ENCODE measurements at places on chromosomes 7 and 10.

- no peak for DNase-seq
Measured at GRCh38 chr7:55230014-55230413, 135.1 kb upstream of the LANCL2 start.

DNA sequence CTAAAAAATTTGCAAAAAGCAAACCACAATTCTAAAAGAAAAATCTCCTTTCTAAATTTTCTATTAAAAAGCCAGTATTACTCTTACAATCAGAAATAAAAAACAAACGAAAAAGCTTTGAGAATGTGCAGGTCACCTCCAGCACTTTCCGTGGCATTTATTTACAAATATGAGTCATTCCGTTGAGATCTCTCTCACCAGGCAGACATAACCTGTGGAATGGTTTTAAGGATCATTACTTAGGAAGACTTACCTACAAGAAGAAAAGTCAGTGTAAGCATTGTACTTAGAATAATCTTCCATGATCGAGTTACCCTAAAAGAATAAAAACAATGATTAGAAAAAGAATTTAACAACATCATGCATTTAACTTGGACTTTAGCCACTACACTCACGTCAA, 3.3 kb downstream of the SUN3 start:
- DNase-seq, result no peak

DNA sequence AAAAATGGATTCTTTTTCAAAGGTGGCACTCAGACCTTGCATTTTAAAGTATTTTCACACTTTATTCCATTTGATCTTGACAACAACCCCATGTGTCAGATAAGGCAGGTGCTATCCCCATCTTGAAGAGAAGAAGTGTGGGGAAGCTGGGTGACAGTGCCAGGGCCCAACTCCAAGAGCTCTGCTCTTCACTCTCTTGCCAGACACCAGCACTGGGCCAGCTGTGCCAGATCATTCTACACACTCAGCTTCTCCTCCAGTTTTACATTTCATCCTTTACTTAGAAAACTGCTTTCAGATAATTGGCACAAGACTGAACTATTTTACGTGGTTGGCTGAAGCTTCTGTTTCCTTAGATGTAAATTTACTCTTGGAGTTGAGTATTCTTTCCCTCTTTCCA, 64.4 kb downstream of the ENO4 start:
- no peak for DNase-seq

GRCh38 chr7:18936265-18936664, 181.2 kb downstream of the TWIST1 start:
- DNase-seq, result no peak

DNA sequence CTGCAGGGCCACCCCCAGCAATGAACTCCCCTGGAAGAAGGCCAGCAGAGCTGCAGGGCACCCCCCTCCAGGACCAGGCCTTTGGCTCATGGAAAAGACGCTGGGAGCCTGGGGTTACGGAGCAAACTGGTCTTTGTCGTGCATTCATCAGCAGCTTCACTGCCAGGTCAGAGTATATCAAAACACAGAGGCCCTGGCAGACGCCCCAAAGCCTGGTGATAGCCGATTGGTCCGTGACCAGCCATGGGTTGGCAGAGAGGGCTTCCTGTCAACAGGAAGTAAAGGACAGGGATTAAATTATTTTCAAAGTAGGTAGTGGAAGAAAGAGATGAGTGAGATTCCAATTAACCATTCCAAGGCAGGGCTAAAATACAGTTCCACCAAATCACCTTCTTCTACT, 9.0 kb downstream of the PRKAG2 start:
- DNase-seq, result no peak

GRCh38 chr10:28880683-28880950, 203.3 kb downstream of the BAMBI start:
- DNase-seq, result no peak

GRCh38 chr7:86485827-86486226, 157.9 kb upstream of the GRM3 start:
- no peak for DNase-seq

GRCh38 chr7:1510780-1511154, 6.6 kb upstream of the INTS1 start:
- DNase-seq, result no peak

- DNase-seq, result no peak
Measured at GRCh38 chr7:360454-361100, 70.6 kb downstream of the FOXL3 start.

- DNase-seq, result peak; percentile 39
Measured at GRCh38 chr10:110138197-110138812, 69.1 kb upstream of the MXI1 start.

DNA sequence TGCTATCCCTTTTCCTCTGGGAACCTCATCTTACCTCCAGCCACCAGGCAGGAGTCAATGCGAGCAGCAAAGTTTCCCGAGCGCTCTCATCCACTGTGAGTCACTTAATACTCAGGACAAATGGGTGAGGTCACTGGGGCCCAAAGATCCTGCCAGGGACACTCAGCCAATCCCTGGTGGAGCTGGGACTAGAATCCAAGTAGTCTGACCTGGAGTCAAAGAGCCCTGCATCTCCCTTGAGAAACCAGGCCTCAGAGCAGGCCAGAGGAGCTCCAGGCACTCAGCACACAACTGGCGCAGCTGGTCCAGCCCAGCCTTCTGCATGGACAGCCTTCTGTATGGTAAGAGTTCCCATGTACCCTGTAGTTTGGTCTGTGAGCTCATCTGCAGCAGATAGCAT, 142.3 kb downstream of the MAPK8 start:
- DNase-seq, result no peak

DNA sequence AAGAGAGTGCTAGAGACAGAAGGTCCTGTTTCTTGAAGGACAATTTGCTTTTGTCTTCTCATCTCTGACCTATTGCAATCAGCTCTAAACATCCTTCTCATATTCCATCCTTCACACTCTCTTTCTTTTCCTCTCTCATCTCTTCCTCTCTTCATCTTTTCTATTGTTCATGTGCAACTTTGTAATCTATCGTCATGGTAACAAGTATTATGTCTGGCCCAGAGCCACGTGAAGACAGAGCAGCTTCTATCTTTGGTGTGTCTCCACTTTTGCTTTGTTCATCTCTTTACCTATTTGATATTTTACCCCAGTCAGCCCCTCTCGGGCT, 104.9 kb upstream of the ABCB5 start:
- DNase-seq, result no peak

GRCh38 chr7:90951986-90952954, 312.0 kb upstream of the FZD1 start:
- no peak for DNase-seq

DNA sequence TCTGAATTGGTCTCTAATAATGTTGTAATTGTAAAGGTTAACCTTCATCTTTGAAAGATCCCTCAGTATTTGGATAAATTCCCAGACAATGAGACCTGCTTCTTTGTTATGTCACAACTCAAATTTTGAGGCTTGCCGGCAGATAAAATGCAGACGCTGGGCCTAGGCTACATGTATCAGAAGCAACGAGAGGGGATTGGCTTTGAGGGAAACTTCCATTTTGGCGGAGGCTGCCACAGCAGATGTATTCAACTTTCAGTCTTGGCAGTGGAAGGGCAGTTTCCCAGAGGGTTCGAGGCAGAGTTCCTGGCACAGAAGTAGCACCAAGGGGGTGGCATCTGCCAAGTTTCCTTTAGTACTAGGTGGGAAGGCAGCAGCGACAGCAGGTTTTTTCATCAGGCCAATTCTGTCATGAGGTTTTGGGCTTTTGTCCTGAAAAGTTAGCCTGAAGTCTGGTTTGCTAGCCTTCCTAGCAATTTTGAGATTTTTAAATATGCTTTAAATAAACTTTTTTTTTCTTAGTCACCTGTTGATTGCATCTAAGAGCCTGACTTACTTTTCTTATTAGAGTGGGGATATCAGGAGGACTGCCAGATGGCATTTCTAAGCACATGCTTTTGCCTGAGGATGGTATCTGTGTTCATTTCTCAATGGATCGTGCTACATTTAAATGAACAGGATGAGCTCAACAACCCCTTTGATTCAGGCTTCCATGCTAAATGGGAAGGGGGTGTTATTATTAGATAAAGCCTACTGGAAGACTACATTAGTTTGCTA, 89.5 kb upstream of the FAM3C start:
- DNase-seq, result no peak

GRCh38 chr7:42283553-42283952, 46.5 kb upstream of the GLI3 start:
- DNase-seq, result no peak

GRCh38 chr10:44922021-44922420, 10.9 kb downstream of the TMEM72 start:
- DNase-seq, result no peak

DNA sequence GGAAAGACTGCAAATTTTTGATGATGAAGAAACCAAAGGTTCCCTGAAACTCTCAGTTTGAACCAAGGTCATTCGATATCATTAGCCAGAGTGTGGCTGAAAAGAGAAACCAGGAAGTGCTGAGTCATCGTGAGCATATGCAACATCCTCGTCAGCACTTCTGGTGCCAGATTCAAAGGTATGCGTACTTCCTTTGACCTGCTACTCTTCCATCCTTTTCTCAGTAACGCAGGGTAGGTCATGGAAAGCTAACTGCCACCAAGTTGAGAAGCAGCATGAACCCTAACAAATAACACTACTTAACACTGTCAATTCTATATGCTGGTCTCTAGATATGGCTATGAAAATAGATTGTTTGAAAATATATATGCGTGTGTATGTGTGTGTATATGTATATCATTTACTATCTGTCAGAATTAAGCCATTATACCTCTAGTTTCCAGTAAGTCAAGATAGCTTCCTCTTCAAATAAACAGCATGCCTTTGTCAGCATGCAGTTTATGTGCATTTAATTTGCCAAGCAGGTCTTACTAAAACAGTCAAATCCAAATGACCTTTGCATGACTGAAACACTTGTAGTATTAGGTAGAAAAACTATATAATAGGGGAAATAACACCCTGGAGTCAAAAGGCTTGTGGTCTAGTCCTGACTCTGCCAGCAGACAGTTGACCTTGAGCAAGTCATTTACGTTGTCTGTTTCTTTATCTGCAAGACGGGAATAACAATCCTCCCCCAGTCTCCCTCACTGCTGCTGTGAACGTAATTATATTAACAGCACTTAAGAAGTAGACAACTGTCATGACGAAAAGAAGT, 26.4 kb downstream of the CDK6 start:
- DNase-seq, result peak; percentile 93

DNA sequence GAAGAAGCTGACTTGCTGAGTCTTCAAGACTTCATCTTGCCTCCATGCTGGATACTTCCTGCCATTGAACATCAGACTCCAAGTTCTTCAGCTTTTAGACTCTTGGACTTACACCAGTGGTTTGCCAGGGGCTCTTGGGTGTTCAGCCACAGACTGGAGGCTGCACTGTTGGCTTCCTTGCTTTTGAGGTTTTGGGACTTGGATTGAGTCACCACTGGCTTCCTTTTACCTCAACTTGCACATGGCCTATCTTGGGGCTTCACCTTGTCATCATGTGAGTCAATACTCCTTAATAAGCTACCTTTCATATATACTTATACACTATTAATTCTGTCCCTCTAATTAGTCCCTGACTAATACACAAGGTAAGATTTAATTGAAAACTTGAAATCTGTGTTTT, 361.7 kb upstream of the SEMA3C start:
- no peak for DNase-seq

DNA sequence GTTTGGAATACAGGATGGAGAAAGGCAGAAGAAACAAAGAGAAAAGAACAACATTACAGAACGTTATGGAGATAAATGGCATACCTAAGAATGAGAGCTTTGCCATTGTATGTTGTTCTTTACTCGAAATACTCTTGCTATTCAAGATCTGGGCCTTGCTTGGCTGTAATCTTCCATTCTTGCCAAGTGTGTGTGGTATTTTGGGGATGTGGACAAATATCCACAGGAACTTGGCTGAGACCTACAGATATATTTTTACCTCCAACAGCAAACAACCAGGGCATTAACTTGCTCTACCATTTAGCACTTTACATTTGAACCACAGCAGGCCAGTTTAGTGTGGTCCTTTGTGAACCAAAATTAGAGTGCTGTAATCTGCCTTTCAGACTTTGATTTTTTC, 76.3 kb downstream of the DKK1 start:
- DNase-seq, result no peak

DNA sequence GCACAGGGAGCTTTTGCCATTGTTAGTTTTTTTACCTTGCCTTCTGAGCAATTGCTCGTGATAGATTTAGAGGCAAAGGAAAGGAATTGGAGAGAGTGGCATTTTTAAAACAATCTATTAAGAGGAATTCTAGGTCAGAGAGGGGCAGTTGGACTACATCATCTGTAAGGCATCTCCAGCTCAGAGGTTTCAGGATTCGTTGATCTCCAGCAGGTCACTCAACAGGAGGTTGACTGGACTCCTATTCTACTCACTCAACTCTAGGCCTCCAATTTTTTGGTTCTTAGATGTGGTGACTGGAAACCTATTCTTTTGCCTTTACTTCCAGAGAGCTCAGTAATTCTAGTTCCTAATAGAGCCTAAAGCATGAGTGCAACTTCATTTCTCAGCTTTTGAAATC, 42.8 kb downstream of the TBXAS1 start:
- DNase-seq, result no peak

DNA sequence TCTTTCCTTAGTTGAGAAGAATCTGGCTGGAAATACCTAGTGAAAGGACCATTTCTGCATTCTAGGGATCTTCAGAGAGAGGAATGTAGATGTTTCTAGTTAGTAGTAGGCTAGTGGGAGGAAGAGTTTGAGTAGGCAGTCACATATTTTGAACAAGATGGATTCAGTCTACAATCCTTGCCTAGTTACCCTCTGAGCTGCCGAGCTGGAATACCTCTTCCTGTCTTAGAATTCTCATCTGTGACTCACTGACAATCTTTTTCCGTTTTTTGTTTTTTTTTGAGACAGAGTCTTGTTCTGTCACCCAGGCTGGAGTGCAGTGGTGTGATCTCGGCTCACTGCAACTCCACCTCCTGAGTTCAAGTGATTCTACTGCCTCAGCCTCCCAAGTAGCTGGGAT, 30.7 kb upstream of the PLPP4 start:
- no peak for DNase-seq

DNA sequence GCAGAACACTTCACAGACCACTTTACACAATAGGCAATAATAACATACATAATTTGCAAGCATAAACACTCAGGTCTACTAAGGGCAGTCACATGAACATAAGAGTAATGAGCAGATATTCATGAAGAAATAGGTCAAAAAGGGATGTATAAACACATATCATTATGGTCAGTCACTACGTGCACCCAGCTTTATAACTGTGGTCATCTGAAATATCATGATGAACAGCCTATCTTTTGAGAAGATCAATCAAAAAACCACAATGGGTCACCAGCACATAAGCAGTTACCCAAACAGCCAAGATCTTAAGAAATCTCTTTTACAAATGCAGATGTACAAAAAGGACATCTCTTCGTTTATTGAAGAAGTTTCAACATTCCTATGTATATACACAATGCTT, 35.5 kb upstream of the DRGX start:
- no peak for DNase-seq

- no peak for DNase-seq
Measured at GRCh38 chr10:86759073-86759672, 2.8 kb downstream of the BMPR1A start.

GRCh38 chr7:121012919-121013318, 24.4 kb downstream of the CPED1 start:
- DNase-seq, result no peak

DNA sequence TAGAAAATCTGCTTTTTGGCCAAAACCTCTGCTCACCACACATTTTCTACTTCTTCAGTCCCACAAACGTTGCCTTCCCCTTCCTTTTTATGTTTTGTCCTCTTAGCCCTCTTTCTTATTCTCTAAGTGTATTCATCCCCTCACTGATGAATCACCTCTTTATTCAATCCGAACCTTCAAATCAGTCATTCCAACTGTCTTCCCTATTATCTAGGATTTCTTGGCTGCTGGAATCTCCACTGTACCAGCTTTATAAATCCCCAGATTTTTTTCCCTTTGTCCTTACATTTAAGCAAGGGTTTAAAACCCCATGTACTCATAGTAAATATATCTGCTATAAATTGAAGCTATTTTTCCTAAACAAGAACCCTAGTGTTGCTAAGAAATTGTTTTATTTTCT, 176.9 kb downstream of the SEMA3A start:
- no peak for DNase-seq
